ENCODE measurements at places on chromosomes 2 and 18. TPM values are rescaled to one million over a fixed set of nuclear protein-coding genes. Genes with fewer than 3 reads are reported as not detected.

The B3GNT7 gene
- 47.1 TPM for polyA plus RNA-seq

The CROCC2 gene
- polyA plus RNA-seq: not detected

The FAM110C gene
- polyA plus RNA-seq: 7.9 TPM

The LRRTM1 gene
- 0.47 TPM for polyA plus RNA-seq

The MERTK gene
- polyA plus RNA-seq: 2.4 TPM

The SATB2 gene
- polyA plus RNA-seq: 2.0 TPM

The TMBIM1 gene
- 9.5 TPM for polyA plus RNA-seq

The DAPL1 gene
- polyA plus RNA-seq: not detected

The CD302 gene
- 1.4 TPM for polyA plus RNA-seq

The MMADHC gene
- 163 TPM for polyA plus RNA-seq

The RALBP1 gene
- 103 TPM for polyA plus RNA-seq

The GLI2 gene
- 57.0 TPM for polyA plus RNA-seq

The CACNB4 gene
- polyA plus RNA-seq: 2.7 TPM

The RND3 gene
- polyA plus RNA-seq: 48.2 TPM

The OBSL1 gene
- polyA plus RNA-seq: 102 TPM

GRCh38 chr2:146807568-146808168 is 1037.2 kb upstream of the ACVR2A start:
- peak; percentile 10 for DNase-seq

DNA sequence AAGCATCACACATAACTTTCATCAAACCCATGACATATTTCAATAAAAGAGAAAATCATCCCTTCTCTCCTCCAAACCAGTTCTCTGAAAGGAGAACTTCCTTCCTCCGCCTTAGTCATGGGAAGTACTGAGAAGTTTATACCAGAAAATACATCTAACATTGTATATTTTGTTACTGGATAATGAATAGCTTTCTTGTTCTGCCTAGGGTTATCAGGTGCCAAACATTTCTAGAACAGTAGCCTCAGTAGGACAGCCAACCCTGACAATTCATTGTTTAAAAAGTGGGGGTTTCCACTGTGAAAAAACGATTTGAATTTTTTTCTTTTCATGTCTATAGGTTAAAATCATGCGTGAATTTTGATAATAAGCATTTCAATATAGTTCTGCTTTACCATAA is 16.0 kb upstream of the DAW1 start:
- no peak for DNase-seq

GRCh38 chr18:24214144-24214543 is 75.3 kb downstream of the CABYR start:
- no peak for DNase-seq

- no peak for DNase-seq
Observed at GRCh38 chr2:240430595-240430994, 4.9 kb upstream of the GPC1 start.

DNA sequence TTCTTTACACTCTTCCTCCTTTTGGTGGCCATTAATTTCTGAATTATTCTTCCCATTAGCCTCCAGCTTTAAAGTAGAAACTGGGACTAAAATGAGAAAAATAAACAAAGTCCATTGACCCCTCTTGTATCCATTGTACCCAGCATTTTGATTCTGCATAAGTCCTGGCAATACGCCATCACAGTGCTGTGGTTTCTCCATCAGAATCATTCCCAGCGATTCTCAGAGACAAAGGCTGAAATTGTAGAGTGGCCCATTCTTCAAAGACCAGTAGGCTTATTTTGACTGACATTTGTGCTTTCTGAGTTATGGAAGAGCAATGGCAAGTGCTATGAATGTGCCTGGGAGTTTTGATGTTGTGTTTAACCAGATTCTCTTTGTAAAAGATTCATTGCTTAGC is 199.3 kb upstream of the GALNT5 start:
- no peak for DNase-seq

DNA sequence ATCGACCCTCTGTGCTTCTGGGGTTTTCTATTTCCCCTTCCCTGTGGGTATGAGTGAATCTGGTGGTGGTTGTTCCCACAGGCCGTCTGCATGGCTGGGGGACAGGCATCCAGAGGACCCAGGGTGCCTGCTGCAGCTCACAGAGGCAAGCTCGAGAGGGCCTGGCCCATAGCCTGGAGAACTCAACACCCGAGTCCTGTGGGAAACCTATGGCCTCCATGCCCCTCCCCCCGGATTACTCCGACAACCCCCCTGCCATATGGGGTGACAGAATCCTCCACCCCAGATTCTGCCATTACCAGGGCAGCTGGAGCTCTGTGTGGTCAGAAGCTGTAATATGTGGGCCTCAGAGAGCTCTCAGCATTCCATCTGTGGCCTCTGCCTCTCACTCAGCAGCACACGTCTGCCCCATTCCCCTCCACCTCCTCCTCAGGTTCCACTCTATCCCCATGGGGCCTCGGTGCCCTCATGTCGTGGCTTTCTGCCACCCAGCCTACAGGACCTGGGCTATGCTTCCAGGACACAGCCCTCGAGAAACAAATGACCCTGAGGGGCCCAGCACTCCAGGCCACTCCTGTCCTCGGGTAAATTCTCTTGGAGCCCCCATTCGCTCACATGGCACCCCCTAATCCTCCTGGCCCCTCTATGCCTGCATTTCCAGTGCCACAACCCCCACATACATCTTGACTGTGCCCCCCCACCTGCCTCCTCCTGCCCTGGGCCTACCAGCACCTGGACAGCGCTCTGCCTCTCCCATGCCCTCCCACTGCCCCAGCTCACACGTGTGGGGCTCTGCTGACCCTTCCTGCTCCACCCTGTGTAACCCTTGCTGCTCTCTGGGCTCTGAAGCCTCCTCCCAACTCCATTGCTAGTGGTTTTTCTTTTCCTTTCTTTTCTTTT is 3.6 kb downstream of the MZT2A start:
- no peak for DNase-seq

- DNase-seq: no peak
Observed at GRCh38 chr2:96203130-96204028, 5.2 kb downstream of the STARD7 start.

DNA sequence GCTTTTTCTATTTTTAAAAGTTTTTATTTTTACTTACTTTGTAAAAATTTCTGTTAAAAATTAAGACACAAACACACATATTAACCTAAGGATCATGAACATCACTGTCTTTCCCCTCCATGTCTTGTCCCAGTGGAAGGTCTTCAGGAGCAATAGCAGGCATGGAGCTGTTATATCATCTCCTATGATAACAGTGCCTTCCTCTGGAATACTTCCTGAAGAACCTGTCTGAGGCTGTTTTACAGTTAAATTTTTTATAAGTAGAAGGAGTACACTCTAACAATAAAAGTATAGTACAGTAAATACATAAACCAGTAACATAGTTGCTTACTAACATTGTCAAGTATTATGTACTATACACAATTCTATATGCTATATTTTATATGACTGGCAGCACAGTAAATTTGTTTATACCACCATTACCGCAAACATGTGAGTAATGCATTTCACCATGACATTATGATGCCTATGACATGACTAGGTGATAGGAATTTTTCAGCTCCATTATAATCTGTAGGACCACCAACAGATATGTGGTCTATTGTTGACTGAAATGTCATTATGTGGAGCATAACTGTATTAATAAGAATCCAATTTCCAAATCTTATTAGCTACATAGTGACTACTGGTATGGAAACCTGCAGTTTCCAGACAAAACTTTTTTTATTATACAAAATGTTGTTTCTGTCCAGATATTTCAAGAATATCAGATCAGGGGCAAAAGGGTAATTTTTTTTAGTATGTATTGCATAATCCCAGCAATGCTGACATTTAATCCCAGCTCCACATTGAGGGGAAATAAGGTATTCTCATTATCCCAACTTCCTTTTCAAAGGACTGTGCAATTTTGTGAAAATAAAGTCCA is 337.2 kb upstream of the SLC39A10 start:
- DNase-seq: no peak

DNA sequence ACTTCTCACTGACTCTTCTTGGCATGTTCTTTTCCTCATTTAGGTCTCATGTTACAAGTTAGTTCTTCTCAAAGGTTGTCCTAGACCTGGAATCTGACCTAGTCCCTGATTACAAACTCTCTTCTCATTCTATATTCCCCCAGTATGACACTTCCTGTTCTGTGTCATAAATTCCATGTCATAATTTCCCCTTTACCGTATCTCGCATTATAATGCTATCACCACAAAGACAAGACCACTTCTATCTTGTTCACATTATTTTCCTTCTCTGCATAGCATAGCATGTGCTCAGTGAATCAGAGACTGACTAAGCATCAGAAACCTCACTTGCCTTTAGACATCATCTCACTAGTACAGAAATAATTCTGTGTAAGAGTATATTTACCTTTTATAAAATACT is 63.6 kb upstream of the CAVIN2 start:
- DNase-seq: no peak

GRCh38 chr2:207328944-207329386 is 163.2 kb upstream of the KLF7 start:
- no peak for DNase-seq

DNA sequence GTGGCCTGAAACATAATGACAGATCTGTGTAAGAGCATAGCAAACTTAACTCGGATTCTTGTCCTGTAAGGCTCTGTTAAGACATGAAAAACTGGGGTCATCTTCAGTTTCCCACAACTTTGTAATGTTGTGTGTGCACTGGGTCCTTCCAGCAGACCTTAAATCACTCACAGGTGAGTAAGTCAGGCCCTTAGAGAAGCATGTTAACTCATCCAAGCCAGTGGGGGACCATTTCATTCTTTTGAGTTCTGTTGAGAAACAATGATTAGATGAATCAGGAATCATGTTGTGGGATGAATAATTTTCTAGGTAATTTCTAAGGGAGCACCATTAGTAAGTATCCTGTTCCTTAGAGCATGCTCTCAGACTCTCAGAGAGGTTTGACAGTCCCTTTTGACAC is 167.1 kb downstream of the ESCO1 start:
- no peak for DNase-seq

DNA sequence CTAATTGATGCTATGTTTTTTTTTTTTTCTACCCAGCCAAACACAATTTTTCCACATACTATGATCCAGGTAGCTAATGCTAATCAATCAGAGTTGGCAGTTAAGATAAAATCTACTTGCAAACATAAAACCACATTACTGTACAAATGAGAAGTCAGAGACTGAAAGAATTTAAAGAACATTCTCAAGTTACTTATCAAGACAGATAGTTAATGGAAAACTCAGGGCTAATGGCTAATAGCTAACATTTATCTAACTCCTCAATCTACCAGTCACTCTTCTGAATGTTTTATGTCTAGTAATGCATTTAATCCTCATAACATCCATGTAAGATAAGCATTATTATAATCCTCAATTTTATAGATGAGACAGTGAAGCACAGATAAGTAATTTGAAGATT is 537.6 kb upstream of the SETBP1 start:
- no peak for DNase-seq

GRCh38 chr2:30235008-30235655 is 3.8 kb downstream of the LBH start:
- DNase-seq: no peak

DNA sequence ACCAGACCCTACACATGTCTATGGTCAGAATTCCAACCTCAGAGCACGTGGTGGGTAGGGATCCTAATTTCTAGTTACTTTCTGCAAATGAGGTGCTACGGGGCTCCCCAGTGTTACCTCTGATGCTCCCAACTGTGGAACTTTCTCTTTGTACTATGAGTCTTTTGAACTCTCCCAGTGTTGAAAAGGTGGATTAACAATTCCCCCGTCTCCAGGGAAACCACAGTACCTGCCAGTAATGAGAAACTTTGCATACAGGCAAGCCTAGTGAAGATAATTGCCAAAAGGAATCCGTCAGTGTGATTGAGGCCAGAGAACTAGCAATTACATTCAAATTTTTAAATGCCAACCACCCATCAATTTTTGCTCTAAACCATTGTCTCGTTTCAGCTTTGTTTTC is 129.0 kb upstream of the FOSL2 start:
- peak; percentile 22 for DNase-seq

- DNase-seq: no peak
Observed at GRCh38 chr2:21382701-21383520, 259.1 kb downstream of the TDRD15 start.

DNA sequence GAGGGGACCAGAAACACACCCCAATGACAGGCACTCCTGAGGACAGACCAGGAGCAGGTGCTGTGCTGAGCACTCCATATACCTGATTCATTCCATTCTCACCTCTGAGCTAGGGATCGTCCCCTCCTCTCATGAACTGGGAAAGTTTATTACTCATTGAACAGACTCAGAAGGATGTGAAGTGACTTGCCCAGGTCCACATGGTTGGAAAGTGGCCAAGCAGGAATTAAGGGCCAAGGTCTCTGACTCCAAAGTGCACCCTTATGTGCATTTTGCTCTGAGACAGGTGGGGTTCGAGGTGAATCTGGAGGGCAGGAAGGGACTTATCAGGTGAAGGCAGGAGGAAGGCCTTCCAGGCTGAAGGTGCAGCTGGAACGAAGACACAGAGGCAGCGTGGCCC is 25.1 kb upstream of the PLB1 start:
- DNase-seq: no peak

GRCh38 chr2:47503481-47504070 is 100.6 kb downstream of the MSH2 start:
- DNase-seq: no peak

GRCh38 chr18:74154716-74155115 is 6.4 kb downstream of the TIMM21 start:
- no peak for DNase-seq

- DNase-seq: no peak
Observed at GRCh38 chr2:218293715-218294429, 1.6 kb upstream of the TMBIM1 start.

DNA sequence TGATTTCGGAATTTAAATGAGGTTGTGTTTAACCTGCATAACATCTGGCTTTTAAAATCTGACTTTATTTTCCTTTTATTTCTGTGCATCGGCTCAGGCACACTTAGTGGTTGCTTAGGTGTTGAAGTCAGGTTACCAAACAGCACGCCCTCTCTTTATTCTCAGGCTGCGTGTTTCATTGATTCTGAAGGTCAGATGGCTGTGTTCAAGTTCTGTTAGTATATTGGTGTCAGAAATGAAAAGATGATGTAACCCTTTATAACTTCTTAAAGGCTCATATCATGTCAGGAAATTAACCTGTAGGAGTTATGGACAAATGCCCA is 246.5 kb downstream of the LDLRAD4 start:
- no peak for DNase-seq

DNA sequence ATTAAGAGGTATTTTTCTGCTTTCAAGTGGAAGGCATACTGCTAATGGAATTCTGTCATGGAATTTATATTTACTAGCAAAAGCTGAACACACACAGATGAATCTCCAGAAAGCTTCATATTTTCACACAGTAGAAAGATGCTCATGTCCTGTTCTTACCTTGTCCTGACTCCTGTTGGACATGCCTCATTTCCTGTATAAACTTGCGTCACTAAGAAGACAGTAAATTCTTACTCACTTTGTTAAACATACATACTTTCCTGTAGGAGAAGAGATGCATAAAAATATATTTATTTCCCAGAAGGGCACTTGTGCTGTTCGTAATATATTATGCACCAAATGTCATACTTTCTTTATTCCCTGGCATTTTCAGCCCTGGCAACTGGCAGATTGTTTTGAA is 238.3 kb upstream of the RASGRP3 start:
- DNase-seq: no peak

- no peak for DNase-seq
Observed at GRCh38 chr18:13584825-13585224, 141.5 kb downstream of the FAM210A start.

Data from GM23338 (cell line).